ENCODE measurements at places on chromosomes 2 and 18. TPM values are rescaled to one million over a fixed set of nuclear protein-coding genes. Genes with fewer than 3 reads are reported as not detected.

DNA sequence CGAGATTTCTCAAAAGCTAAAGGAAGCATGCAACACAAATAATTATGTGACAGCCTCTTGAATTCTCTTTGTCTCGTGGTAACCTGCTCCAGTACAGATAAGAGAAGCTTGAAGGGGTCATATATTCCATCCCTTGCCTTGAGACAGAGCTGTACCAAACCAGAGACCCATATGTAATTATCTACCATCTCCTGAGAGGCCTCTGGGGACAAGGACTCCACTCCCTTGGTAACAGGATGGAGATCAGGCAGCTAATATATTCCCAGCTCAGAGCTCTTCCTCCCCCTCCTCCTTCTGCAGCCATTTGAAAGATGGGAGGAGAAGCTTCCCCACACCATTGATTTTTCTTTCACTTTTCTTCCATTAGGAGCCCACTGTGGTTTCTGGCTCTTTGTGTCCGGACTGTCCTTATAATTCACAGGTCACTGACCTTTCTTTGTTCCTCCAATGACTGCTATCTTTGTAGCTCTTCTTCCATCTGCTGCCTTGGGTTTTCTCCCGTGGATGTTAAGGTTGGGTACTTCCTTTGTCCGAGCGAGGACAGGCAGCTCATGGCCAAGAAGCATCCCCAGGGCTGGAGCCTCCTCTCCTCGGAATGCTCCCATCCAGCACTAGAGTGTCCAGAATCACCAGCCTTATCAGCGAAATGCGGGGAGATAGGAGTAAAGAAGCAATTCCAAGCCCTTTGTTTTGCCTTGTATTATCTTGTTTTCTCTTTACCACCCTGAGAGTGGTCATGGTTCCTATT, 72.6 kb upstream of the STPG4 start:
- DNase-seq: no peak

DNA sequence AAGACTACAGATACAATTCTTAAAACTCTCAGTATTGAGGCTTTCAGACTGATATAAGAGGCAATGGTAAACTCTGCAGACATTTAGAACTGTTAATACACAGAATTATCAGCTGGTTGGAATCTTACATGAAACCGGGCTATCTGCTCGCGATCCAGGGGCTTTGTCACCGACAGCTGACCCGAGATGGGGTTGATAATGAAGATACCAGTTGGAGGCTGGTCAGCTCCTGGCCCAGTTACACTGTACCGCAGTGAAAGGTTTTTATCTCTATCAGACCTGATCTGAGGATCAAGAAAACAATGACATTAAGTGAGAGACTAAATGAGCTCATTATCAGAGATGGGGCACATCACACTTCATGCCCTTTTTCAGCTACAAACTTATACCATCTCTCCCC, 167.3 kb downstream of the CDH2 start:
- no peak for DNase-seq

DNA sequence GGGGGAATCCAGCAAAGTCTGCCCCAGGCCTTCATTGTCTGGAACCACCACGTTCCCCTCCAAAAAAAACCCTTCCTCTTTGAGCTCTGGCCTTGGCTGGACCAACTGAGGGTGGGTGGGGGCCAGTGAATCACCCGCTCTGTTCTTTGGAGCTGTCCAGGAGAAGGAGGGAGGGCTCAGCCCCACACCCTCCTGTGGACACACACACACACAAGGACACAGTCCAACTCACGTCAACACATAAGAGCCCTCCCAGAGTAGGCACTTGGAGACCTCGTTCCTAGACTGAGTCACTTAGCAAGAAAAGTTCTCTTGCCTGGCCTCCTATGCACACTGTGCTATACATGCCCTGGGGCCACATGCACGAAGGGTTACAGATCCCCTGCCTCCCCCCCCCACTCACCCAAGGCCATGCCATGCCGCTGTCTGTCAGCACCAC, 1.2 kb upstream of the TNS1 start:
- DNase-seq: no peak

DNA sequence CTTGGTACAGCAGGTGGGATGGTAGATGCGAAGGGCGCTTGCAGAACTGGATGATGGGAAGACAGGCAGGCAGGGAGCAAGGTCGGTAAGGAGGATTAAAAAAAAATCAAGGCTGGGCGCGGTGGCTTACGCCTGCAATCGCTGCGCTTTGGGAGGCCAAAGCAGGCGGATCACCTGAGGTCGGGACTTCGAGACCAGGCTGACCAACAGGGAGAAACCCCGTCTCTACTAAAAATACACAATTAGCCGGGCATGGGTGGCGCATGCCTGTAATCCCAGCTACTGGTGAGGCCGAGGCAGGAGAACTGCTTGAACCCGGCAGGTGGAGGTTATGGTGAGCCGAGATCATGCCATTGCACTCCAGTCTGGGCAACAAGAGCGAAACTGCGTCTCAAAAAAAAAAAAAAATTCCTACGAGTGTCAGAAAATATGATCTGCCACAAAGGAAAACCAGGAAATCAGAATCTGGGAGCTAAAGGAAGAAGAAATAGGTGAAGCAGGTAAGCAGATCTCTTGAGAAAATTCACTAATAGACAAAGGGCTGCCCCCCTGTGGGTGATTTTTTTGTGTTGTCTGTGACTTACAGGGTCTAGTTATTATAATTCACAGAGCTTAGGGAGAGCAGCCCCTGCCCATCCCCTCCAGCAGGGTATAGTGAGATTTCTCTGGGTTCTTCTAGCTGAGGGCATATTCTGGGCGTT, 46.2 kb downstream of the C2orf42 start:
- no peak for DNase-seq

DNA sequence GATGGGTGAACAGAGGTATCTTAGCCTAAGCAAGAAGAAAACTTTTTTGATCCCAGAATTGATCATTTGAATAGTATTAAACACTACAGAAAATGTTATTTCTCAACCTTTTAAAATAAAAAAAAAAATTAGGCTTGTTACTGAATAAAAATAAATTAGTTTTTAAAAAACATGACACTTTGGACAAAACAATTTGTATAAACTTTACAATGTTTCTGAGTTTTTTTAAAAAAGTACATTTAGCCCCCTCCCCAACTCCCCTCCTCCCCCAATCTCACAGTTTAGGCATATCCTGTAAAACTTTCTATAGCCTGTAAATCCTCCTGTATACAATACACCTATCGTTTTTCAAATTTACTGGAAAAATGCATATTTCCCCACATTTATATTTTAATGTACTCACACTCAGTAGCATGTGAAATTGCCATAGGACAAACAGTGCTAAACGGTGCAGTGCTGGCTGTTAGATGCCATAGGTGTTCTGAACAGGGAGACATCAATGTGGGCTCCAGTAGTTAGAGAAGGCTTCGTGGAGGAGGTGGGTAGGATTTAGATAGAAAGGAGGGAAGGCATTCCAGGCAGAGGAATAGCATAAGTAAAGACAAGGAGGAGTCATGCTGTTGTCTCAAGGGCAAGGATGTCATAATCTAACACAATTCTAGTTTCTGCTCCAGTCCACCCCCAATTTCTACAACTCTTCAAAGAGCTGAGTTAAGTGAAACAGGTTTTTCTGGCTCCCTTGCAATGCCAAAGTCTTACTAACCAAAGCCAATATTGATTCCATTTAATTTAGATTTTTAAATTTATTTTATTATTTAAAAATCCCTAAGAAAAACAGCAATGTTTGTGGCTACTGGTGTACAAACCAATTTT, 50.9 kb downstream of the SP3 start:
- no peak for DNase-seq

GRCh38 chr2:55951533-55951932, 28.0 kb upstream of the EFEMP1 start:
- DNase-seq: no peak

DNA sequence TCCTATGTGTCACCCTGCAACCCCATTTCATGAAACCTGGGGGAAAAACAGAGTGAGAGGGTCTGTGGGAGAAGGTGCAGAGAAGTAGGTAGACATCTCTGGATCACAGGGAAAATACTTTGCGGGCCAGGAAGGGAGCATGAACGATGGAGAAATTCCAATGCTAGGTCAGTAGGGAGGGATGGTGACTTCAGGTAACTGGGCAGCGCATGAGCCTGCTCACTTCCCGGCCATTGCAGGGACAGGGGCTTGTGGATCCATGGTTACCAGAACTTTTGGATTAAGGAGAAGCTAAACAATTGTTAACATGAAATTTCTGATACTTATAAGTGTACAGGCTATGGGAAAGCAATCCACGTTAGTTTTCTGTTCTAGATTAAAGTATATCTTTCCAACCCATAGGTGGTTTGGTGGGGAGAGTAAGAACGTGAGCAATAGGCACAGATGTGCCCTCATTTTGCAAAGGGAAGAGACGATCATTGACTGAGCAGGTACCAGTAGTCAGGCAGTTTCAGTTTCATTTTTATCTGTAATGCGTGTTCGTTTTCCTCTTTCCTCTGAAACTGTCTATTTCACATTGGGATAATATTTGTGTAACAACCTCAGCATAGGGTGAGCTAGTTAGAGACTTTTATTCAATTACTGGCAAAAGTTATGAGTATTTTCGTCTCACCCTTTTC, 65.0 kb downstream of the NYAP2 start:
- DNase-seq: no peak

- no peak for DNase-seq
Observed at GRCh38 chr18:31686986-31687928, 2.9 kb upstream of the B4GALT6 start.

DNA sequence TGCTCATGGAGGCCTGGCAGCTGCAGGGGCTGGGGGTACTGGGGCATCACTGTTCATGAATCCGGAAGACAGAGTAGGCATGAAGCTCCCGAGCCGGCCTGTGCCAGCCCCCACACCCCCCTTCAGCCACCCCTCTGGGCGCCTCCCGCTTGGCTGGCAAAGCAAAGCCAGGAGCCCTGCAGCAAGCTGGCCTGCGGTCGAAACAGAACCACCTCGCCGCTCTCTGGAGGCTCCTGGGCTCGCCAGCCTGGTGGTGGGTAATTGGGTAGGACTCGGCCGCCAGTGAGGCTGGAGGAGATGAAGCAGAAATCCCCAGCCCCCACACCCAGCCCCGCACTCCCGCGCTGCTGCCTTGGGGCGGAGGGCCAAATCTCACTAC, 70.9 kb upstream of the GPC1 start:
- DNase-seq: no peak

- DNase-seq: no peak
Observed at GRCh38 chr2:59680863-59681262, 872.6 kb downstream of the BCL11A start.

GRCh38 chr2:26630669-26631360, 10.4 kb downstream of the CIB4 start:
- DNase-seq: no peak

GRCh38 chr2:168566974-168567665, 111.0 kb downstream of the CERS6 start:
- DNase-seq: no peak

- DNase-seq: no peak
Observed at GRCh38 chr2:199933466-199933865, 21.8 kb downstream of the TYW5 start.

DNA sequence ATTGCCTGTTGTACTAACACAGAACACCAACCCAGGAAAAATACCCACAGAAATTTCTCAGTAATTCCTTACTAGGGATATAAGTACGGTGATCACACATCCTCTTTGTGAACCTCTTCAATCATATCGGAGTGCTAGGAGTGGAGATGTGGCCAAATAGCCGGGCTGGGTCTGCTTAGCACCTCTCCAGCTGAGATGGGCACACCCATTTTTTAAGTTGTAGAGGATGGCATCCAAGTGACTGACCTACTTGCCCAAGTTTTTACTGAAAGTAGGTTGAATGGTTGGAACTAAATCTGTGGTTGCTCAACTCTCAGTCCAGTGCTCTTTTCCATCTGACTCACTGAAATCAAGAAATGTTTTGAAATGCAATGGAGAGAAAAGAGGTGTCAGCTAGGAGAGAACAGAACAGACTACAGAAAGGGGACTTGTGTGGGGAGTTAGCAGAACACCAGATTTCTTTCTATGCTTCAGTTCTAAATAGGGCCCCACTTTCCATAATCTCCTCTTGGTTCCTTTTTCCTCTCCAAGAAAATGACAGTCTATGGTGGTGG, 68.7 kb upstream of the FSHR start:
- DNase-seq: no peak

DNA sequence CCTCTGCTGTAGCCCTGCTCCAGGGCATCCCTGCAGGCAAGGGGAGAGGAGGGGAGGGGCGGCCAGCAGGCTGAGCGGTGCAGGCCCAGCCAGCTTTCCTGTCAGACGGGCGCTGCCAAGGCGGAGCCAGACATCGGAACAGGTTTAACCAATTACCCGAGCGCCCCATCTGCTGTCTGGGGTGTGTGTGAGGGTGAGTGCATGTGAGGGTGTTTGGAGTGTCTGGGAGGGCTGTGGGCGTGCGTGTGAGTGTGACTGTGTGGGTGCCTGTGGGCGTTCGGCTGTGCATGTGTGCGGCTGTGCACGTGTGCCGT, 20.0 kb downstream of the EMX1 start:
- DNase-seq: no peak

- no peak for DNase-seq
Observed at GRCh38 chr2:72084584-72084976, 63.1 kb downstream of the CYP26B1 start.

DNA sequence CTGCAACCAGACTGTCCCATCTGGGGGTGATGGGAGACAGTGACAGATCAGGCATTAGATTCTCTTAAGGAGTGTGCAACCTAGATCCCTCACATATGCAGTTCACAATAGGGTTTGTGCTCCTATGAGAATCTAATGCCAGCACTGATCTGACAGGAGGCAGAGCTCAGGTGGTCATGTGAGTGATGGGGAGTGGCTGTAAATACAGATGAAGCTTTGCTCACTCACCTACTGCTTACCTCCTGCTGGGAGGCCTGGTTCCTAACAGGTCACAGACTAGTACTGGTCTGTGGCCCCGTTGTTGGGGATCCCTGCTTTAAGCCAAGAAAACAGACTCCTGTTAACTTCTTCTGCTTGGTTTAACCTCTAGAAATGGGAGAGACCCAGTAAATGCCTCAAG, 3.2 kb downstream of the CYP27A1 start:
- DNase-seq: no peak

- no peak for DNase-seq
Observed at GRCh38 chr18:26159353-26159752, 25.7 kb downstream of the PSMA8 start.

- no peak for DNase-seq
Observed at GRCh38 chr2:159506764-159507440, 109.4 kb downstream of the BAZ2B start.

The LRRC30 gene
- polyA plus RNA-seq: not detected

The DYSF gene
- 15.0 TPM for polyA plus RNA-seq

The C1QL2 gene
- not detected for polyA plus RNA-seq

The ZBTB7C gene
- 1.7 TPM for polyA plus RNA-seq

The MTCL1 gene
- polyA plus RNA-seq: 9.2 TPM

The ANKRD23 gene
- 6.2 TPM for polyA plus RNA-seq

The CTNNA2 gene
- polyA plus RNA-seq: 0.33 TPM
